ENCODE measurements at places on chromosomes 3 and 15. TPM values are rescaled to one million over a fixed set of nuclear protein-coding genes. Genes with fewer than 3 reads are reported as not detected.

TMEM207 gene
- total RNA-seq, result 0.21 TPM

IL5RA gene
- total RNA-seq, result not detected

GRCh38 chr3:125108833-125109535 lies 53.2 kb upstream of the HEG1 start:
- no peak for DNase-seq

CACNA2D3 gene
- total RNA-seq, result not detected

DNA sequence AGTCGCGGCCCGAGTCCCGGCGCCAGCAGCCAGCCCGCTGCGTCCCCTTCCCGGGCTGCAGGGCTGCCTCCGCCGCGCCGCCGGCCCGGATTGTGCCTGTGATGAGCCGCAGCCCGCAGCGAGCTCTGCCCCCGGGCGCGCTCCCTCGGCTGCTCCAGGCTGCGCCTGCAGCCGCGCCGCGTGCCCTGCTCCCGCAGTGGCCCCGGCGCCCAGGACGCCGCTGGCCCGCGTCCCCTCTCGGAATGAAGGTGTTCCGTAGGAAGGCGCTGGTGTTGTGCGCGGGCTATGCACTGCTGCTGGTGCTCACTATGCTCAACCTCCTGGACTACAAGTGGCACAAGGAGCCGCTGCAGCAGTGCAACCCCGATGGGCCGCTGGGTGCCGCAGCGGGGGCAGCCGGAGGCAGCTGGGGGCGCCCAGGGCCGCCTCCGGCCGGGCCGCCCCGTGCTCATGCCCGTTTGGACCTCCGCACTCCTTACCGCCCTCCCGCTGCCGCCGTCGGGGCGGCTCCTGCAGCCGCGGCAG lies 1.2 kb downstream of the CHST2 start:
- no peak for DNase-seq

All from SK-MEL-5 (cell line).